Choroid plexus epithelial cell (primary cell): ENCODE measurements at places on chromosomes 4 and X.

DNA sequence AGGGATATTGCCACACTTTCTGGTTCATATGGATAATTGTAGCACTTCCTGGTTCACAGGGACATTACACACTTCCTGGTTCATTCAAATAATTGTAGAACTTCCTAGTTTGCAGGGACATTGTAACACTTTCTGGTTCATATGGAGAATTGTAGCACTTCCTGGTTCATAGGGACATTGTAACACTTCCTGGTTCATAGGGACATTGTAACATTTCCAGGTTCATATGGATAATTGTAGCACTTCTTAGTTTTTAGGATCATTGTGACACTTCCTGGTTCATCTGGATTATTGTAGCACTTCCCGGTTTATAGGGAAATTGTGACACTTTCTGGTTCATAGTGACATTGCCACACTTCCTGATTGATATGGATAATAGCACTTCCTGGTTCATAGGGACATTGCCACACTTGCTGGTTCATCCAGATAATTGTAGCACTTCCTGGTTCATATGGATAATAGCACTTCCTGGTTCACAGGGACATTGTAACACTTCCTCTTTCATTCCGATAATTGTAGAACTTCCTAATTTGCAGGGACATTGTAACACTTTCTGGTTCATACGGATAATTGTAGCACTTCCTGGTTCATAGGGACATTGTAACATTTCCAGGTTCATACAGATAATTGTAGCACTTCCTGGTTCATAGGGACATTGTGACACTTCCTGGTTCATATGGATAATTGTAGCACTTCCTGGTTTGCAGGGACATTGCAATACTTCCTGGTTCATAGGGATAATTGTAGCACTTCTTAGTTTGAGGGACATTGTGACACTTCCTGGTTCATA, 59.2 kb upstream of the CD99 start:
- DNase-seq = no peak

DNA sequence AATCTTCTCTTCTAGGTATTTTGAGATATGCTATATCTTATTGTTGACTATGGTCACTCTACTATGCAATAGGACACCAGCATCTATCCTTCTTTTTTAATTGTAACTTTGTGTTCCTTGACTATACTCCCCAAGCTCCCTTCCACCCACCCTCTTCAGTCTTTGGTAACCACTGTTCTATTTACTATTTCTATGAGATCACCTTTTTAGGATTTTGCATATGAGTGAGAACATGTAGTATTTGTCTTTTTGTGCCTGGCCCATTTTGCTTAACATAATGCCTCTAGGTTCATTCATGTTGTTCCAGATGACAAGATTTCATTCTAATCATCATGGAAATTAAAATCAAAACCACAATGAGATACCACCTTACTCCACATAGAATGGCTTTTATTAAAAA, 63.3 kb upstream of the BANK1 start:
- DNase-seq = no peak

DNA sequence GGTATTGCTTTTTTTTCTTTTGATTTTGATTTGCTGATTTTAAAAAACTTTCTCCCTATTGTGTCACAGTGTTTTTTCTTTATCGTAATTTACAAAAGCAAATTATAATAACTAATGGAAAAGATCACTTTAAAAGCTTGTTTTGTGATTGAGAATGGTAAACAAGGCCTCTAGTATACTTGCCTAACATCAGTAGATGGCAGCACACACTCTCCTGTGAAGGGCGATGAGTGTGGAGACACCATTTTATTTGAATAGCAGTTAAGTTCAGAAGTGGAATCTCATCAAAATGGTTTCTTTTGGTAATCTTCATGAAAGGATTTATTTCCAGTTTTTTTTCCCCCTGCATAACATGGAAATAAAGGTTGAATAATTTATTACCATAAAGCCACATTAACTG, 72.3 kb downstream of the PAK3 start:
- peak; percentile 3 for DNase-seq

DNA sequence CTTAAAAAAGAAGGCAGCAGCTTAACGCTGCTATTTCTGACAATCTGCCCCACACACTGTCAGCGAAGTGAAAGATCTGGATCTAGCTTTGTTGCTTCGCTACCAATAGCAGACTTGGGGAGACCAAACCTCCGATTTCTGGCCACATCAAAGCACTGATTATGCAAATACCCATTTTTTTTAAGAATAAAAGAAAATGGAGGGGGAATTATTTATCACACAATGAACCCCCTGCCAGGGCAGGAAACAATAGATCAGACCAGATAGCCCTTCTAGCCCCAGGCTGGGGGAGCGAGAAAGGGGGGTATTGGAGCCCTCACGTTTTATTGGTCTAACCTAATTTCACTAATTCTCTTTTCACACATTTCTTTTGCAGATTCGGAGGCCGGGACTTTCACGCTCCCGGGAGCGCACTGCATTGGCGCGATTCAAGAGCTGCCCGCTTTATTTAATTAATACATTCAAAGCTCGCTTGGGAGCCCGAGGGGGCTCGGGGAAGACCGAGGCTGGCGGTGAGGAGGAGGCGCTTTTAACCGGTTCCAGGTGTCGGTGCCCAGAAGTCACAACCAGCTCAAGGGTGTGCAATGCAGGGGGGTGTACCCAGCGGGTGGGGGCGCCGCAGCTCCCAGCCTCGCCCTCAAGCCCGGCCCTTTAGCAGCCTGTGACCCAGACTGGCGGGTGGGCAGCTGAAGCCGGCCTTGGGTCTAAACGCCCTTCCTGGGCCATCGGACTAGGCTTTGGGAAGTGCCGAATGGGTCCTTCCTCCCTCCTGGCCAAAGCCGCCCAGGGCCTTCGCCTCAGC, 5.5 kb downstream of the NEUROG2 start:
- no peak for DNase-seq

DNA sequence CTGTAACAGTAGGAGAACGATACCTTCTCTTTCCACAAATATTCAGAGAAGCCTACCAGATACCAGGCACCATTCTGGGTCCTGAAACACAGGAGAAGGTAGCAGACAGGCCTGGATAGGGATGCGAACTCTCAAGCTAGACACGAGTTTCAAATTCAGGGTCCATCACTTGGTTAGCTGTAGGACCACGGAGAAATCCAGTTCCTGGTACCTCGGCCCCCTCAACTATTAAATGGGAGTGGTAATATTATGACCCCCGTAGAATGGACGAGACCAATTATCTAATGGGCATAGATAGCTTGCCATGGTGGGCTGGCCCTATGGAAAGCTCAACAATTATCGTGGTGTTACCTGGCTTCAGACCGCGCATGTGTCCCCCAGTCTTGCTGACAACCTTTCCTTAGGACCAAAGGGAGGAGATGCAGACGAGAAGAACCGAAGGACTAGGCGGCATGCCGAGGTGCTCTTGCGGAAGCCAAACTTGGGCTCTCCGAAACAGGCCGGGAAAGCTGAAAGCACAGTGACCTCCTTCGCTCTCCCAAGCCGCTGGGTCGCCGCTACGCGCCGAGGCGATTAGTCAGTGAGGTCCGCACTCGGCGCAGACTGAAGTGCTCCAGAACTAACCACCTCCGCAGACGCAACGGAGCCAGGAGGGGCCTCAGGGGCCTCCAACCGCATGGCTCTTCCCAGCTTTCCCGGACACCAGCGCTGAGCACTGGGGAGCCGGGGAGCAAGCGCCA, 19.6 kb downstream of the NKX3-2 start:
- DNase-seq = peak; percentile 56

- no peak for DNase-seq
Measured at GRCh38 chr4:117077760-117078159, 7.6 kb downstream of the TRAM1L1 start.

- no peak for DNase-seq
Measured at GRCh38 chr4:95987851-95988250, 148.0 kb downstream of the PDHA2 start.

GRCh38 chr4:85744950-85745349, 270.0 kb downstream of the ARHGAP24 start:
- DNase-seq = no peak
